Panc1 (cell line): ENCODE measurements at places on chromosomes 16 and 17.

GRCh38 chr16:67283039-67283825 is 3.9 kb downstream of the PLEKHG4 start:
- no peak for DNase-seq

DNA sequence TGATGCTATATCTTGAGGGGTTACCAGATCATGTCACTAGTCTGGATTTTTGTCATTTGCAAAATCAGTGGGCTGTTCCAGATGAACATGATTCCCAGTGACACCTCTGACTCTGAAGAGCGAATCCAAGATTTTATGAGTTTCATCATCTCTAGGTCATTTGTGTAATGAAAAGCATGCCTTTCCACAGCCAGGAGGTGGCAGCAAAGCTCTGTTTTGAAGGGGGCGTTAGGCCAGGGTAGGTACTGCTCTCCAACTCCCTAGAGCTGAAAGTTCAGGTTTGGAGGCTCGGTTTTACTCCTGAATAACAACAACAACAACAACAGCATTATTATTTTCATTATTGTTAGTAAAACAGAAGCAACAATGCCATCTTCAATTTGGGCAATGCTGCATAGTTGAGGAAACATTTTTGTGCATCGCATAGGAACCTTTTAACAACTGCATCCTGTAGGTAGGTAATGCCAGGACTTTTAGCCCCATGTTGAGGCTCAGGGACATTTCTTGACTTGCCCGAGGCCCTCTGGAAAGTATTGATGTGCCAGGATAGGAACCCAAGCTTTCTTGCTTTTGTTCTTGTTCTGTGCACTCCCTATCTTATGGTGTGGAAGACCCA is 77.0 kb downstream of the MYH13 start:
- DNase-seq: peak; percentile 22

DNA sequence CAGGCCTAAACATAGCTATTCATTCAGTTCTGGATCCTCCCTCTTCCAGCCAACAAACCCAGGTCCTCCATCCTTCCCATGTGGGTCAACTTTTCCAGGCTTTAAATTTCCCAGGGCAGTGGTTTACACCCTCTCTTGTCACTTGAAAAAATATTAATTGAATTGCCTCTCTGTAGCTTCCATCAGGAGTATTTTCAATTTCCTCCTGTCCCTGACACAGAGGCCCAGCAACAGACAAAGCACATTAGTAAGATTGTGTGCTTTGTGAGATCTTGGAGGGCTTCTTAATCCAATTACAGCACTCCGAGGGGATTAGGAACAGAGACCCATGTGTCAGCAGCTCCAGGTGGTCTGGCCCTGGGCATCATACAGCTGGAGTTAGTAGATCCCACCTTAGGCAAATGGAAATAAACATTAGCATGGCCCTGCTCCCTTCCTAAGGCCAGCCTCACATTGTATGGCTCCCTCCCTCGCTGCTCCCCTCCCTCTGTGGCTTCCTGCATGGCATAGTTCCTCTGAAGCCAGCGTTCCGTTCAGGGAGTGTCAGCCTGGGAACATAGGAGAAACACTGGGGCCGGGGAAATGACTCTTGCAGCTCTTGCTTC is 132.7 kb upstream of the HSBP1 start:
- no peak for DNase-seq

GRCh38 chr17:2595716-2596115 is 2.3 kb downstream of the PAFAH1B1 start:
- no peak for DNase-seq

DNA sequence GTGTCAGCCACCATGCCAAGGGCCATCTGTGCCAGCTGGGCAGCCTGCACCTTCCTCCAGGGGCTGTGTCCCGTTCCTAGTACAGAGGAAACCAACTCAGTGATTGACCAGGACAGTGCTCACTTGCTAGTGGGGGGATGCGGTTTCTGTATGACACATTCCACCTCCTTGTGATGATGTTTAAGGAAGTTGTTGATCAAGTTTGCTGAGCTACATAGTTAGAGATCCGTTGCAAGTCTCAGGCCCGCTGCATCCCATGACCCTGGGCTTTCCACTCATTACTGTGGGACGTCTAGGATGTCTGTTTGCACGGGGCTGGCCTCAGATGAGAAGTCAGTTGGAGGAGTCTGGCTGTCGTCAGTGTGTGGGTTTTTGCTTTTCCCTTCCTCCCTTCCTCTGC is 33.6 kb downstream of the RNF213 start:
- no peak for DNase-seq
